K562 (cell line): ENCODE measurements at places on chromosomes 1 and 21.
A peak's percentile ranks its signal among the peaks of the same experiment; 100 is the strongest.

GRCh38 chr21:26954662-26955121, 12.2 kb downstream of the ADAMTS5 start:
- no peak for DNase-seq

DNA sequence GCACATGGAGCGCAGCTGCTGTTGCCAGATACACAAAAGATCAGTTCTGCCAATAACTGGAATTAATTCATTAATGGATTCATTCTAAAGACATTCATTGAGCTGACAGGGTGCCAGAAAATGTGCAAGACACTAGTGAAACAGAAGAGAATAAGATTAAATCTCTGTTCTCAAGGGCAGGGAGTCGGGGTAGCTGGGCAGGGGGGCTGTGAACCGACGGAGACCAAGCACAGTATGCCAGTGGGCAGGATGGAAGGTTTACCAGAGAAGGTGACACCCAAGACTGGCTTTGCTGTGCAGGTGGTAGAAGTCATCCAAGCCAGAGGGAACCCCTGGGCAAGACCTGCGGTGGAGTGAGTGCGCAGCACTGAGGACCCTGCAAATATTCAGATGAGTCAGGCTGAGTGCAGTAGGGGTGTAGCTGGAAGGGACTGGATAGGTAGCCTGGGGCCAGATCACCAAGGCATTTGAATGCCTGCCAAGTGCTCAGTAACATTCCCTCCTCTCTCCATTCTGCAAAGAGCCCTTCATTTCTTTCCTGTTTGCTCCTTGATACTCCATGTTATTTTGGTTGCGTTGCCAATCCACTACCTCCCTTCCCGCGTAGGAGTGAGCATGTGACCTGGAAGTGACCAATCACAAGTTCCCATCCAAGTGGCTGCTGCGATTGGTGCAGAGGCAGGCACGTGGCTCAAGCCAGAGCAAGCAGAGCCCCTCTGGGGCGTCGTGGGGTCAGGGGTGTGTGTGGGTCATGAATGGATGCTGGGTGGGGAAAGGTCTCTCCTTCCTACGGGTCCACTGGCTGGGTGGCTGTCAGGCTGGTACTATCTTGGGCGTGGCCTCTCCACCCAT, 413.1 kb downstream of the PTPRU start:
- DNase-seq = peak; percentile 55

GRCh38 chr1:14745001-14745720, 146.7 kb downstream of the KAZN start:
- DNase-seq = no peak

DNA sequence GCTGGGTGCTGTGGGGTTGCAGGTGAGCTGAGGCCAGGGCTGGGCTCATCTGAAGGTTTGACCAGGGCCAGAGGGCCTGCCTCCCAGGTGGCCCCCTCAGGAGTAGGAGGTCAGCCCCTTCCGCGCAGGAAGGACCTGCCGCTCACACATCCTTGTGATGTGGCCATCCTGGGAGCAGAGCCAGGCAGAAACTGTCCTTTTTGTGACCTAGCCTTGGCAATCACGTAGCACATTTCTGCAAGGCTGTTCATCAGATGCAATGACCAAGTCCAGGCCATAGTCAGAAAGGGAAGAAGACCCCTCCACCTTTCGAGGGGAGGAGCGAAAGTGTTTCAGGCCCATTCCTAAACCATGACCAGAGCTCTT, 55.5 kb upstream of the TRAPPC10 start:
- DNase-seq = no peak

GRCh38 chr1:86387916-86388627, 8.1 kb downstream of the ODF2L start:
- no peak for DNase-seq

- peak; percentile 56 for DNase-seq
Measured at GRCh38 chr1:231626535-231626950, at the start of gene DISC1. DISC1 (plus strand) TSS chr1:231626790; CDS start chr1:231626868, 78 bp downstream.

- no peak for DNase-seq
Measured at GRCh38 chr1:169052727-169053126, 53.8 kb upstream of the ATP1B1 start.

DNA sequence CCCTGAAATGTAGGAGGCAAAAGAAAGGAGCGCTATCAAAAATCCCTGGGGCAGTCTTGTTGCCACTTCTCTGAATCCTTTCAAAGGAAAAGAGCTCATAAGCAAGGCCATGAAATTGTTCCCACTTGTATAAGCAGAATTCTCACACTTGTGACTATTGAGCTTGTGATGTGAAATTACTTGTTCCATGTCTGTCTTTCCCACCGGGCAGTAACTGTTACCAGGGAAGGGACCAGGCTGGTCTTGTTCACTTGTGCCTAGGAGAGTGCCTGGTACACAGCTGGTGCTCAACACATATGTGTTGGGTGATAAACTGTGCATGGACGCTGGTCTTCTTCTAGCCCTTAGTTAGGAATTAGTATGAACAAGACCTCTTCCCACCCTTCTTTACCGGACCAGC, 150.6 kb downstream of the CDC7 start:
- DNase-seq = no peak

- no peak for DNase-seq
Measured at GRCh38 chr1:214640431-214641213, 37.6 kb downstream of the CENPF start.

- DNase-seq = peak; percentile 96
Measured at GRCh38 chr1:12229835-12230548, at the start of gene VPS13D. VPS13D (plus strand) TSS chr1:12230030; CDS start chr1:12234267, 4,237 bp downstream.
